ENCODE measurements at places on chromosomes 1 and 21. TPM values are rescaled to one million over a fixed set of nuclear protein-coding genes. Genes with fewer than 3 reads are reported as not detected.

FAM110D gene
- polyA plus RNA-seq, result 8.1 TPM

AIRE gene
- not detected for polyA plus RNA-seq

IL23R gene
- not detected for polyA plus RNA-seq

DFFA gene
- polyA plus RNA-seq, result 47.5 TPM

TRPM2 gene
- not detected for polyA plus RNA-seq

LRRC39 gene
- 11.6 TPM for polyA plus RNA-seq

LRRIQ3 gene
- 2.1 TPM for polyA plus RNA-seq

KRTAP13-4 gene
- polyA plus RNA-seq, result not detected
